ENCODE measurements at places on chromosomes 13 and 19.

DNA sequence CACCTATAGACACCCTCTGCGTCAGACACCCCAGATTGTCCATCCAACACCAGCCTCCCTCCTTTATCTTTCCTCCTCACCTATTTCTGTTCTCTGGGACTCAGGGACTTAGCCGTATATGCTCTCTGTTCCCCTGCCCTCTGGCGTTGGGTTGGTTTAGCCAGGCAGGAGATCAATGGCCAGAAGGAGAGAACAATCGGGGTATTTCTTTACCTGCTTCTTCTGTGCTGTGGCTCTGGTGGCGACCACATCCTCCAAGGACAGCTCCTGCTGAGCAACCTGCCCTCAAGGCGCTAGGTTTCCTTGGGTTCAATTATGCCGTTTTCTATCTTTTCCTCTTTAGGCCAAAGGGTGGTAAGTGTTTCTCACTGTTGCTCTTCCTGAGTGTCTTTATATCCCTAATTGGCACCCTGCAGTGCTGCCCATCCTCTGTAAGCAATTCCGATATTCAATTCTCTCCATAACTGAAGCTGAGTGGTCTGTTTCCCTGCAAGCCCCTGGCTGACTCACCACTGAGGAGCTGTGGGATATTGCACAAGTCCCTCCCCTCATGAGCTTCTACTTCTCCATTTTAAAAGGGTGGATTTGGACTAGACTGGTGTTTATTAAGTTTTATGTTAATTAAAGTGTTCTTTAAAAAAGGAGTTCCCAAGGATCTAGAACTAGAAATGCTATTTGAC is 63.7 kb upstream of the TMTC4 start:
- DNase-seq, result no peak

DNA sequence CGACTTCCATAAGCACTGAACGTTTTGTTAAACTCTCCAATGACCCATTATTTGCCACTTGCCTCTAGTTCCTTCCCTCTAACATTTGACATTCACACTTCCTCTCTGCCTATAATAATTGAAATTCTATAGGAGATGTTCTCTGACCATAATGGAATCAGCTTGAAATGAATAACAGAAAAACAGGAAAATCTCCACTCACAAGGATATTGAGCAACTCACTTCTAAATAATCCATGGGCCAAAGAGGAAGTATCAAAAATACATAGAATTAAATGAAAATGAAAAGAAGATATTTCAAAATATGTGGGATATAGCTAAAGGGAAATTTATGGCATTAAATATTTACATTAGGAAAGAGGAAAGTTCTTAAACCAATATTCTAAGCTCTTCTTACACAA is 3.4 kb upstream of the FCGBP start:
- DNase-seq, result no peak

DNA sequence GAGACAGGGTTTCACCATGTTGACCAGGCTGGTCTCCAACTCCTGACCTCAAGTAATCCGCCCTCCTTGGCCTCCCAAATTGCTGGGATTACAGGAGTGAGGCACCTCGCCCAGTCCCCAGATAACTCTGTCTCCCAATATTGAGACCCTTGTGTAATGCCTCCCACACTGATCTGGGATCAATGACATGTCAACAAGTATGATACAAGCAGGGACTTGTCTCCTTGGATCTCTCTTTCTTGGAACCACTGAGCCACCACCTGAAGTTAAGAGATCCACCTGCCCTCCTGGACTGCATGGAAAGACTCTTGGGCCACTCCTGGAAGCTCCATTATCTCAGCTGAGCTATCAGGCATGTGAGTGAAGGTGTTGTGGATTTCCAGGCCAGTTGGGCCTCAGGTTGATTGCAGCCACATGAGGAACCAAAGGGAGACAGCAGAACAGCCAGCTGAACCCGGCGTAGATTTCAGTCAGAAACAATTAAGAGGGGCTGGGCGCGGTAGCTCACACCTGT is 15.1 kb downstream of the NFKBID start:
- DNase-seq, result no peak

DNA sequence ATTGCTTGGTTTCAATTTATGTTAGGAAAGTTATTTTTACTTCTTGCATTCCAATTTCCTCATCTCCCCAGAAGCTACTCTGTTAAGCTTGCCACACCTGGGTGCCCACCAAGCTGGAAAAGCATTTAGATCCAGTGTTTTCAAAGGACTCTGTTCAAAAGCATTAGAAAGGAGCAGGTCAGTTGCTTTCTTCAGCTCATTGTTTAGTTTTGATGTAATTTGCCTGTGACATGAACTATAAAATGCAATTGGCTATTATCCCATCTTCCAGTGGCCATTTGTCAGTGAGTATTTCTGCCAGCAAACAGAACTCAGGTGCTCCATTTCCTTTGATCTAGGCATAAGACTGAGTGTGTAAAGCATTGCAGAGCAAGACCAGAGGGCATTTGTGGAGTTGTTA is 46.7 kb upstream of the RNF113B start:
- no peak for DNase-seq

DNA sequence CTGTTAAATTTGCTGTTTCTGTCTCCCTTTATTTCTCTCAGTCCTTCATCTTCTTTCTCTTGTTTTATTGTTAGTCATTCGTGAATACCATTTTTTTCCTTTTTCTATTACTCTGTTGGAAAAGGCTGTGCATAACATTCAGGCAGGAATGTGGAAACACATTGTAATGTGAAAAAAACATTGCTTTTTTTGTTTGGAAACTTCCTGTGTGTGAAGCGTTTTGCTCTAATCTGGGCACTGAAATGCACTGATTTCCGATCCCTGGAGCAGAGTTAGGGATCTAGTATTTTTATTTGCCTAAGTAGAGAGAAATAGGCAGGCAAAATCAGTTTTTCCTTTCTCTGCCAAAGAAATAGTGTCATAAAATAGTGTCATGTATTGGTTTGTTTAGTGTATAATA is 155.5 kb downstream of the PCCA start:
- DNase-seq, result no peak

- peak; percentile 75 for DNase-seq
These were observed 12.2 kb upstream of the CCDC97 start for GRCh38 chr19:41297628-41298347.

GRCh38 chr13:92218615-92219014 is 820.2 kb downstream of the GPC5 start:
- no peak for DNase-seq

GRCh38 chr13:28473044-28473443 is 21.9 kb downstream of the FLT1 start:
- no peak for DNase-seq

Data from GM12891 (cell line).